ENCODE measurements at places on chromosomes 2 and 18. TPM values are rescaled to one million over a fixed set of nuclear protein-coding genes. Genes with fewer than 3 reads are reported as not detected.

The MOGAT1 gene
- not detected for total RNA-seq

The C2orf74 gene
- 6.0 TPM for total RNA-seq

The KIAA2012 gene
- total RNA-seq: not detected

The CDH2 gene
- total RNA-seq: not detected

The LMAN2L gene
- total RNA-seq: 8.9 TPM

The RGPD3 gene
- 0.27 TPM for total RNA-seq
